ENCODE measurements at places on chromosomes 3 and 15.

DNA sequence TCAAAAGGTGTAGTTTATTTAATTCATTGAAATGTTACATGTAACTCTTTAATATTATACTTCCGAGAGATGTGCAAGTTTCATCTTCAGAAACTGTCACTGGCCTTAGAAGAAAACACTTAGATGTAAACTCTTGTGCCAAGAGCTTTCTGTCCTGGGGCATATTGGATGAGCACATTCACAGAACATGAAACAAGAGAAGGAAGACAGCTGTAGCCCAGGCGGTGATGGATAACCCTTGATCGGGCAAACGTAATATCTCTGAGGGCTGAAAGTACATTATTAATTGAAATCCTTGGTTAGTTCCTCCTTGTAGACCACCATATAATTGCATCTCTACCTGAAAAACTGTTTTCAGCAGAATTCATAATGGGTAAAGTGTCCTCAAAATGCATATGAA, 67.4 kb downstream of the MECOM start:
- DNase-seq, result no peak

DNA sequence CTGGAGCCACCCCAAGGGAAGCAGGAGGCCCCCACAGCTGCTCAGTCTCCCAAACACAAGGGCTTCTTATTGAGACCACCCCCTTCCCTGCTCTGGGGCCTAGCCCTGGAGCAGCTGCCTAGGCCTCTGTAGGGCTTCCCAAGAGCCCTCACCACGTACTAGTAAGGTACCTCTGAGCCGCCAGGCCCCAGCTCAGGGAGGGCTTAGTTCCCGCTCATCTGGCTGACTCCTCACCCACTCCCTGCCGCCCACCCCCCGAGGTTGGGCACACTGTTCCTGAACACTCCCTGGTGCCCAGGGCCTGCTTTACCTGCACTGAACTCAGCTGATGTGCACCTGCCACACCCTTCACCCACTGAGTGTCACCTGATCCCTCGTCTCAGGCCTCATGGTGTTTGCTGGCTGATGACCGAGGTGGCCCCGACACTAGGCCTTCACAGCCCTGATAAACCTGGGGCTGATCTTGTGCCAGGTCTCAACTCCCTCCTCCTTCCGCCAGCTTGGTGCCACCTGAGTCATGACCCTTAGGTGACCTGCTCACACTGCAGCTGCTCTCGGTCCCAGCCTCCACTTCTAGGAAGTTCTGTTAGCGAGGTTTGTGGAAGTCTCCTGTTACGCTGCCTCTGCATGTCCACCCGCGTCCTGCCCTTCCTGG, 18.0 kb upstream of the SPTBN5 start:
- DNase-seq, result no peak

DNA sequence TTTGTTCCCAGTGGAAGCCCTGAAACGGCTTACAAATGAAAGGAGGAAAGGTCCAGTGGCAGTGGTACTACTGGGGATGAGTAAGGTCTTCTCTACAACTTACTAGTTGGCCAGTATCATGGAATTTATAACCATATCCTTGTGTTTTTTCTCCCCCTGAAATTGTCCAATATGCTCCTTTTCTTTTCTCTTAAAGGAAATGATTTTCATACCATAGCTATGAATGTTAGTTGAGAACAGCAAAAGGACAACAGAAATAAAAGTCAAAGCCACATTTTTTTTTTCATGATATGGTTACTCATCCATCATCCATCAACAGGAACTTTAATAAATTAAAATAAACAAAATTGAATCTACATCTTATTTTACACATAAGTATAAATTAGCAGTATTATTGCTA, 450.4 kb downstream of the MFSD1 start:
- no peak for DNase-seq

GRCh38 chr3:129890891-129891290, 2.6 kb downstream of the TMCC1 start:
- no peak for DNase-seq

- no peak for DNase-seq
These were observed 798.8 kb downstream of the OTOL1 start for GRCh38 chr3:162295323-162295983.

DNA sequence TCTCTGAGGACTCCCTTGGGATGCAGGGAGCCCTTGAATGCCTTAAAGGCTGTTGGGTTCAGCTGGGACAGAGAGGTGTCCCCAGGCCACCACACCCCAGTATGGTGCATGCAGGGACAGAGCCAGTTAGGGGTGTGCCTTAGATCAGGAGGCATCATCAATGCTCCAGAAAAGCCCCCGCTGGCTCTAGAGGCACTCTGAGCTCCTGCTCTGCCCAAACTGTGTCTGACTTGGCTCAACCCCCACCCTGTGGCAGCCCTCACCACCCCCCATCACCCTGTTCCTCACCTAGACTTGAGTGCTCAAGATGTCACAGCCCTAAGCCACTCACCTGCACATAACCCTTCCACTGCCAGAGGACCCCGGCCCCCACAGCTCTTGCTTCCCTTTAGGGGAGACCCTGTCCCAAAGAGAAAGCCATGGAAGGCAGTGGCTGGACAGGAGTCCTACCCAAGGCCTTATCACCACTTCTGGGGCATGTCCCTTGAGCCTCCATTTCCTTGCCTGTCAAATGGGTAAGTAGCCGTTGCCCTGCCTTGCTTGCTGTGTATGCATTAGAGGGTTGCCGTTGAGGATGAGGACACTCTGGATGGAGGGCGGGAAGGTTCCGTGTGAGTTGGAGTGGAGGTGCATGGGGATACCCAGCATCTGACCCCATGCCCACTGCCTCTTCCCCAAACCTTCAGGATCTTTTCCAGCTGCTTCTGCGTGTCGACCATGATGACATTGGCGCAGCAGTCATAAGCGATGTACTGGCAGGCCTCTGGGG, 41.4 kb downstream of the ACSBG1 start:
- no peak for DNase-seq

DNA sequence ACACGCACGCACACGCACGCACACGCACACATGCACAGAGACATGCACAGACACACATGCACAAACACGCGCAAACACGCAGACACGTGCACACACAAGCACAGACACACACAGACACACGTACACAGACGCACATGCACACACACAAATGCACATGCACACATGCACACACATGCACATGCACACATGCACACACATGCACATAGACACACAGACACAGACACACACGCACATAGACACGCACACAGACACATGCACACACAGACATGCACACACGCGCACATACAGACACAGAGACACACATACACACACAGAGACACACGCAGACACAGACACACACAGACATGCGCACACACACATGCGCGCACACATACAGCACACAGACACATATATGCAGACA, 26.4 kb upstream of the PIGZ start:
- no peak for DNase-seq

GRCh38 chr3:37145611-37146010, 28.8 kb downstream of the LRRFIP2 start:
- DNase-seq, result no peak

- DNase-seq, result no peak
These were observed 260.1 kb upstream of the CTNNB1 start for GRCh38 chr3:40939030-40939740.

DNA sequence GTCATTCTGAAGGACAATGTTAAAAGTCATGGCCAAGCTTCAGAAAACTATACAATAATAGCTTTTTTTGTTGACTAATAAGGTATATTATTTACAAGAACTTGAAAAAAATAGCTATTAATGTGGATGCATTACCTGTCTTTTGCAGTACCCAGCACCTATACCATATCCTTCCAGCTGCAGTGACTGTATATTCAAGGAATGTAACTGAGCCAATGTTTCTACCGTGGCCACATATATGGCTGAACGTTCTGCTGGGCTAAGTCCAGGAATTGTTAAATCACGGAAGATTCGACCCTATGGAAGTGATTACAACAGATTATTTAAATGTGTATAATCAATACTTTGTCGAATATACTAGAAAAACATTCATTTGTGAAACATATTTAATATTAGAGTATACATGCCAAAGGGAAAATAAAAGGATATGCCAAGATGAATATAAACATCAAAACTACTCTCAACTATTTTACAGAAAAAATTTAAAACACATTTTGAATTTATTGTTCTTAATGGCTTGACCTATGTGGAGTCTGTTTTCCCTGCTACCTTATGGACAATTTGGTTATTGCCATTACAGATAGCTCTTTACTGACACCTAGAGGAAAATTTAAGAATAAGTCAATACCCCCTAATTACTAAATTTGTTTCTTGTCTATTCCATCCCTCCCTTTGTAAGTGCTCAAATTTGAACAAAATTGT, 17.6 kb downstream of the ACAD11 start:
- DNase-seq, result no peak

Data from renal cortex interstitium (tissue), 15 donors.